ENCODE measurements at places on chromosomes 4 and X.

DNA sequence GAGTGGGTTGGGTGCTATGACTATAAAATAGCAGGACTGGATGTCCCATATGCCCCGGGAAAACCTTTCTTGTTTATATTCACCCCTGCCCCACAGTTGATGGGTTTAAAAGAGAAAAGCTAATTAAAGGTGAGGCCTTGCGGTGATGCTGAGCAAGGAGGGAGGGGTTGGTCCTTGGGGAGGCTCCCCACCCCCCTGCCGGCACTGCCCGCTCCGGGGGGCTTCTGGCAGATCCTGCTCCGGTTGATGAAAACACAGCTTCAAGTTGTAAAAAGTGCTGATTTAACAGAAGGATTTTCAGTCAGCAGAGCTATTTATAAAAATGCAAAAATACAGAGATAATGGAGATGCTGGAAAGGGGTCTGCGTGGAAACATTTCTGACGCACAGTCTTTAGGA lies 68.6 kb downstream of the MTMR1 start:
- DNase-seq = no peak

- no peak for DNase-seq
These were observed 18.3 kb upstream of the MSL3 start for GRCh38 chrX:11739776-11740175.

DNA sequence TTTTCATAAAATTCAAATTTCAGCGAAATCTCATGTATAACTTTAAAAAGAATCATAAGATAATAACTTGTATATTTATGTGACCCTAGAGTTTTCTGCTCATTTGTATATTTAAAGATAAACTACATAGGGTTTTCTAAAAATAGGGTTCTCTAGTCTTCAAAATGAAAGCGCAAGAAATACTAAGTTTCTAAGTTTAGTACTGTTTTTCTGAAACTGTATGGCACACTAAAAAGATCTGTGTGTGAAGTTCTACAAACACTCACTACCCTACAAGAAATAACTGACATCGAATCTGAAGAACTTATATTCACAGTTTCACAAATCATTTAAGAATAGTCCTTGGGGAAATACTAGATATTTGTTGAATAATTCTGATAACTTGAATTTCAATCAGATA lies 38.7 kb upstream of the NDST4 start:
- DNase-seq = no peak

- no peak for DNase-seq
These were observed 69.7 kb downstream of the FANCB start for GRCh38 chrX:14802943-14803710.

DNA sequence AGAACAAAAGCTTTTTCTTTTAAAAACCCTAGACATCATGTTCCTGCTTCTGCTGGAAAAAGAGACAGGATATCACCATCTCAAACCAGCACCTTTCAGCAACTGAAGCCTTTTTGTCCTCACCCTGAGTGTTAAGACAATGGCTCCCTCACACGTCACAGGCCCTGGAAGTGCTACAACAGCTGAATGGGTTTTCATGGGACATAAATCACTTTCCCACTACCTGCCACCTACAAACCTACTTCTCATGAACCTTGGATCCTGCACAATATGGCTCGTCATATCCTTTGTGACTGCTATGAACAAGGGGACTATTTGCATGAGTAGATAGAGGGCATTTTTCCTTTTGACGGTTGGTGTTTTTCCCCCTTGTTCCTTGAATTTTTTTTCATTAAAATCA lies 93.6 kb downstream of the TSPAN5 start:
- no peak for DNase-seq

- DNase-seq = no peak
These were observed 112.8 kb upstream of the EOLA2 start for GRCh38 chrX:150051096-150051495.

GRCh38 chr4:165402375-165402774 lies 23.6 kb downstream of the CPE start:
- no peak for DNase-seq

DNA sequence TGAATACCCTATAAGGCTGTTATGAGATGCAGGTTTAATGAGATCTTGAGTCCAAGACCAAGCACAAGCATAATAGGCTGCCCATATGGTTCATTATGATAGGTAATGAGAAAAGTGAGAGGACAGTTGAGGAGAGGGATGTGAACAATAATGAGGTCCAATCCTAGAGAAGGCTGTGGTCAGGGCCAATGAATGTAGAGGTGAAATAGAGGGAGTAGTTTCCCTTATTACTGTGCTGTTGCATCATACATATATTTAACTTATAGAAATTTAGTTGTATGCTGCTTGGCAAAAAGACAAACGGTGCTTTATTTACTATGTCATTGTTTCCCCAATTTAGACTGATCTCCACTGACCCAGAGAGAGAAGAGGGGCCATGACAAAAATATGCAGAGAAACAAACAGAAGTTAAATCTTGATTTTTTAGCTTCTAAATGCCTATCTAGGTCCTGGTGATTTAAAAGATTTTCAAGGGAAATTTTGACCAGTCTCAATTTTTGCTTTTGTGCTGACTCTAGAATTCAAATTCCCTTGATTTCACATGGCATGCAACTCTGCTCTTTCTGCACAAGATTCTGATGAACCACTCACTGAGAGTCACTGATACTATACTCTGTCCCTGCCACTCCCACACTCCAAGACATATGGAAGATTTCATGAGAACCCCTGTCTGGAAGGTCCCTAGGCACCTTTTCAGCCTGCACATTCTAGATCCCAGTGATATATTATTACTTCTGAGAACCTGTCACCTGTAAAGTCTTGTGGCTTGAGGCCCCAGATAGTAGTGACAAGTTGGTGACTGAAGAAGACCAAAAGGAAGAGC lies 159.7 kb downstream of the VSIG4 start:
- no peak for DNase-seq

DNA sequence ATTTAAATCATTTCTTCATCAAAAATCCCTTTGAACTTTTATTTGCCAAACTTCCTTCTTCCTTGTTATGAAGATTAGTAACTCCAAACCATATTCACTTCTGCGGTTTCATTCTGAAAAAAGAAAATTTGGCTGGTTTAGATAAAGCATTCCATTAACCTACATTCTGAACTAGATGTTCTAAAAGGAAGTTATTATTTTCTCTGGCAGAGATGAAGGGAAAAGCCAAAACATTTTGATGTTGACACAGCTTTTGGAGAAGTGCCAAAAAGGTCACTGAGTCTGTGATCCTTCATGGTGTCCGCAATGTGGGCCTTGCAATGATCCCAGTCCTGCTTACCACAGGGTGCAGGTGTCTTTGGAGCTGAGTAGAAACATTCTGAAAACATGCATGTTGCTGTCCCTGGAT lies 36.0 kb downstream of the CXCL8 start:
- DNase-seq = no peak

DNA sequence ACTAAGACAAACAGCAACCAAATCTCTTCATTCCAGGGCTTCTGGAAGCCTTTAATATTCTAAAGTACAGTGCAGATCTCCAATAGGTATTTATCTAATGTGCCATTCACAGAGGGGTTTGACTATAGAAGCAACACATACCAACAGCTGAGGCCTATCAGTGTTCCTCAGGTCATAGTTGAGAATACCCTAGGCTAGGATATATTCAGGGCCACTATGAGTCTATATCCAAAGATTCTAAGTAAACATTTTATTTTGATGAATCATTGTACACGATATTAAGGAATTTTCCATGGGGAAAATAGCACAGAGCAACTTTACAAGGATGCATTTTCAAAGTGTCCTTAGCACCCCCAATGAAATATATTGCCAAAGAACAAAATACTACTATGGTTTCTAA lies 9.7 kb downstream of the SMIM10 start:
- no peak for DNase-seq

DNA sequence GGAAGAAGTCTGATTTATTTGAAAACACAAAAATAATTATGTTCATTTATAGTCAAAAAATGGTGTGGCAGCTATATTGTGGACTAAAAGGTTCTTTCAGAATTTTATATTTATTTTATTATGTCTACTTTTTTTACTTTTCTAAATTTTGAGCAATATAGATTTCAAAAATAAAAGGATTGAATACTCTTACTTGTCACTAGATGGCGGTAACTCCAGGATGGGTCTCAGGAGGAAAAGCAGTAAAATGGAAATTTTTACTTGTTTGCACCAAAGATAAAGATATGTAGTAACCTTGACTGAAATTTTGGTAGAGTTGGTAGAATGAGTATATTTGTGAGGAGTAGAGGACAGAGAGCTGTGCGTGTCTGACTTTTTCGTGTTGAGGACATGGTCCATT lies 14.5 kb upstream of the DACH2 start:
- DNase-seq = no peak
